ENCODE measurements at places on chromosomes 7 and 10. TPM values are rescaled to one million over a fixed set of nuclear protein-coding genes. Genes with fewer than 3 reads are reported as not detected.

Gene CNPY1
- not detected for total RNA-seq

Gene TMEM236
- total RNA-seq, result 0.64 TPM

Gene STEAP1
- 3.6 TPM for total RNA-seq

Gene SCART1
- total RNA-seq, result 4.5 TPM

Gene NYAP1
- 2.9 TPM for total RNA-seq

Gene CAV1
- total RNA-seq, result 78.1 TPM

Gene TSPAN13
- 16.8 TPM for total RNA-seq

Gene MACROH2A2
- total RNA-seq, result 39.4 TPM

Gene ELOVL3
- total RNA-seq, result 1.3 TPM

Gene PRXL2A
- total RNA-seq, result 58.3 TPM

Gene ZNRF2
- 32.9 TPM for total RNA-seq

Gene KCP
- 16.2 TPM for total RNA-seq

Gene ACTL6B
- total RNA-seq, result not detected

Gene FAM25C
- not detected for total RNA-seq

Gene SPAG6
- total RNA-seq, result 1.2 TPM

Gene CFTR
- total RNA-seq, result 0.99 TPM

Gene TWNK
- 9.5 TPM for total RNA-seq

Gene BTBD16
- total RNA-seq, result 0.41 TPM

Gene DYDC2
- 0.99 TPM for total RNA-seq

Gene TMEM243
- total RNA-seq, result 32.3 TPM

Gene STEAP1B
- 1.5 TPM for total RNA-seq

Gene PFKP
- total RNA-seq, result 44.7 TPM

Gene SERPINE1
- total RNA-seq, result 3.4 TPM

Gene MOGAT3
- 1.8 TPM for total RNA-seq

Gene PRLHR
- total RNA-seq, result not detected

Gene TSPAN12
- total RNA-seq, result 146 TPM

Gene PRKG1
- total RNA-seq, result 38.4 TPM

Gene DGKB
- 4.6 TPM for total RNA-seq

Gene CYP17A1
- total RNA-seq, result 2.7 TPM

Gene RBP4
- 4.0 TPM for total RNA-seq

Gene FAM131B
- 1.9 TPM for total RNA-seq

Gene BTRC
- 18.3 TPM for total RNA-seq

Gene OR2A12
- not detected for total RNA-seq

Gene ANXA8
- 0.18 TPM for total RNA-seq

Gene NEUROG3
- not detected for total RNA-seq

Gene NPFFR1
- total RNA-seq, result 0.06 TPM

Gene MUC12
- not detected for total RNA-seq

Gene SFRP5
- 0.58 TPM for total RNA-seq

Gene RPS24
- total RNA-seq, result 2,039 TPM

Gene CPN1
- 2.2 TPM for total RNA-seq

Gene ABCB4
- total RNA-seq, result 2.4 TPM

Gene SEMA3E
- total RNA-seq, result 2.6 TPM

Gene PNLIPRP1
- not detected for total RNA-seq

Gene DRGX
- not detected for total RNA-seq

Gene LRRD1
- 0.82 TPM for total RNA-seq

Gene STYXL1
- 24.9 TPM for total RNA-seq

Measured in metanephros (tissue), 2 donors.